ENCODE measurements at places on chromosomes 12 and 14.

DNA sequence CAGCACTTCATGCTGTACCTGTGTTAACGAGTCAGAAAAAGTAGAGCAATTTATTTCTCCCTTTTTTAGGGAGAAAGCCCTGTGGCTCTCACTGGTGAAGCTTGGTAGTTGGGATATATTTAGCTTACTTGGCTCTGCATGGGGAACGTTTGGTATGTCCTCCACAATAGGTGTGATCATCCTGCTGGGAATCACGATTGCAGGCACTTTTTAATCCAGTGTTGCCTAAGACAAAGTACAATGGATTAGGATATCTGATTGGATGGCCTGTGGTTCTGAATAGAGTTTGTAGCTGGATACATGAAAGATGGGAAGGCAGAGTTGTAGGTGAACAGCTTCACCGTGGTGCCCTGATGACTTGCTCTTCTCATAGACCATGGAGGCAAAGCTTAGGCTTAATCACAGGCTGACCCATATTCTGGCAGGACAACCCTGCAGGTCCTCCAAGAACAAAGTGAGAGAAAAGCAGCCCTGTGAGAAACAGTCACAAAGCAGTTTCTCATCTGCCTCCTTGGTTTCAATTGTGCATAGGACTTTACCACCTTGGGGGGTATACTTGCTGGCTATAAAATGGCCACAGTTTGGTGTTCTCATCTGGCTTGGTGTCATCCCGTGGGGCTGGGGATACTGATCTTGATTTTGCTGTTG lies 7.5 kb downstream of the RESF1 start:
- no peak for DNase-seq

- DNase-seq: no peak
Measured at GRCh38 chr14:104724981-104725771, 1.1 kb downstream of the ADSS1 start.

- DNase-seq: no peak
Measured at GRCh38 chr14:68374682-68375081, 418.2 kb downstream of the ZFP36L1 start.

DNA sequence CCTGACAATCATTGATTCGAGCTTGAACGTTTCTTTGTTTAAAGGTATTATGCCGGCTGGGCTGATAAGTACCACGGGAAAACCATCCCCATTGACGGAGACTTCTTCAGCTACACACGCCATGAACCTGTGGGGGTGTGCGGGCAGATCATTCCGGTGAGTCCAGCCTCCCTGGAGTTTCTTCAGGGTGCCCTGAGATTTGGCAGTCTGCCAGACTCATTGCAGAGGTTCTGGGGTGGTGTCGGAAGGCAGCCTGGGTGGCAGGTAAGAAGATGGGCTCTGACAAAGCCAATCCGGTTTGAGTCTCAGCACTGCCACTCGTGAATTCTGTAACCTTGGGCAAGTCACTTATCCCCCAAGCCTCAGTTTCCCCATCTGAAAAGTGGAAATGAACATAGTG lies 23.0 kb downstream of the ALDH2 start:
- DNase-seq: no peak

DNA sequence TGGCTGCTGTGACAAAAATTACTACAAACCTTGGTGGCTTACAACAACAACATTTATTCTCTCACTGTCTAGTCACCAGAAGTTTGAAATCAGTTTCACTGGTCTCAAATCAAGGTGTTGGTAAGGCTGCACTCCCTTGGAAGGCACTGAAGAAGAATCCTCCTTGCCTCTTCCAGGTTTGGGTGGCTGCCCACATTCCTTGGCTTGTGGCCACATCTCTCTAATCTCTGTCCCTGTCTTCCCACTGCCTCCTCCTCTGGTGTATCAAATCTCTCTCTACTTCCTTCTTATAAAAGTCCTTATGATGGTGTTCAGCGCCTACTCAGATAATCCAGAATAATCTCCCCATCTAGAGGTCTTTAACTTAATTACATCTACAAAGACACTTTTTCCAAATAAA lies 31.0 kb downstream of the PLCZ1 start:
- DNase-seq: no peak

DNA sequence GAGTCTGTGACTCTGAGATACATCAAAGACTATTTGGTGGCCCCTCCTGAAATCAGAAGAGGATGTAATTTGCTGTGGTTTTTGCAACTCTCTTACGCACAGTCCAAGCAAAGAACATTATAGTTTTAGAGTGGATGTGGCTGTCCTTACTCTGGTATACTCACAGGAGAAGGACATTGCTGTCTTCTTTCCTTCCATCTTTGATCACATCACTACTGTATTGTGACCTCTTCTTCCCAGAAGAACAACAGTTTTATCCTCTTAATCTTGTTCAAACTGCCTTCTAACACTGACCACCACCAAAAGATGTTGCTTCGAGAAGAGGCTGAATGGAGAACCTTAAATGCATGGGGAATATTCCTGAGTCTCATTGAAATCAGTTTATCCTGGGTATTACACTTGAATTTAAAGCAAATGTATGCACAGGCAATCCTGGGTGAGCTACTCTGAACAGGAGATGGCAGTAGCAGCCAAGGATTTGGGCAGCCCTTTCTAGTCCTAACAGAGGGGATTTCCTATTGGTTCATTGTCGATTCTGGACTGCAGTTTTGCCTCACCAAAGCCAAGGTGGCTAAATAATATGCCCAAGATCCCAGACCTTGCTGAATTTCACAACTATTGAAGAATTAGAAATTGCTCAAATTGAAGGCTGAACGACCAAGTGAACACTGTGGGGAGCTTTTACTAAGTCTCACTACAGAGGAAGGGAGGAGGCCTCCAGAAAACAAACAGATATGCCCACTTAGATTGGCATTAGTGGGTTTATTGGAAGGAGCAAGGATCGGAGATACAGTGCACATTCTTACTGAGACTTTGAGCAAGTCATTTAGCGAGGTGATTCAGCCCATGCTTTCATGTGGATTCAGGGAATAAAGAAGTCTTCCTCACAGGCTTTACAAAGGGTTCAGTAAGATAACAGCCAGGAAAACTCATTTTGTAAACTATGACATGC lies 282.8 kb downstream of the PAWR start:
- DNase-seq: no peak

- no peak for DNase-seq
Measured at GRCh38 chr12:25718081-25718731, 165.1 kb upstream of the LMNTD1 start.

- DNase-seq: no peak
Measured at GRCh38 chr12:127294651-127295210, 972.2 kb upstream of the TMEM132C start.

- no peak for DNase-seq
Measured at GRCh38 chr14:77046721-77047120, 18.2 kb upstream of the IRF2BPL start.

- DNase-seq: no peak
Measured at GRCh38 chr12:62435303-62436163, 31.1 kb upstream of the MON2 start.

- no peak for DNase-seq
Measured at GRCh38 chr12:107657133-107657532, 28.5 kb upstream of the PWP1 start.

DNA sequence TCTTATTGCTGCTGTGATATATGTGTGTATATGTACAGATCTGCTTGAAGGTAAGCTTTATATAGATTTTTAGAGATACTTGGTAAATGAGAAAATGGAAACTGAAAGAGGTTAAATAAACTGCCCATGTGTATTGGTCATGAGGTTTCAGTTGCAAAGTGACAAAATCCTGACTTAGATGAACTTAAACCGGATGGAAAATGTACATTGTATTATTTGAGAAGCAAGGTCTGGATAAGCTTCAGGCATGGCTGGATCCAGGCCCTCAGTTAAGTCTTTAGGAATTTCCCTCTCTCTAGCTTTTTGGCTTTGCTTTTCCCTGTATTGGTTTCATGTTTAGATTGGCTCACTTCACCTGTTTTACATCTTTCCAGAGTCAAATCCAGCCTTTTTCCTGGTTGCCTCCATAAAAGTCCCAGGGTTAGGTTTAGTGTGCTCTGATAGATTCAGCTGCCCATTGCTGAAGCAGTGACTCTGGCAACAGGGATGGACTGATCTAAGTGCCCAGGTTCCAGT lies 21.0 kb upstream of the MAP1LC3B2 start:
- DNase-seq: no peak

DNA sequence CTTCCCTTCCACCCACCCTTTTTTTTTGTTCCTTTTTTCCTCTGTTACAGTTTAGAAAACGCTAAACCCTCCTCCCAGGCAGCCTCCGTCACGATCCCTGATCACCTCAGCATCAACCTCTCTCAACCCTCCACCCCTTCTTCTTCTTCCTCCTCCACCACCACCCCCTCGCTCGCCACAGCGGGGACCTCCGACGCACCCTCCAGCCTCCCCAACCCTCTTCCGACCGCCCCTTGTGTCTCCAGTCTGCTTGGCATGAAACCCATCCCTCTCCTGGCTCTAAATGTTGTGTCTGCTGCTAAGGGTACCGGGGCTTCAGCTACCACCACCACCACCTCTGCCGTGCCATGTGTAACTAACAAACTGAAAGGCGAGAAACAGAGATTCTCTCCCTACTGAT lies 22.9 kb downstream of the PCBP2 start:
- DNase-seq: no peak

Data from stimulated activated CD8-positive, alpha-beta memory T cell treated with anti-CD3 and anti-CD28 coated beads, Interleukin-7, amount 100 ng/mL, for 1 hour (primary cell).